ENCODE measurements at places on chromosomes 2 and 18.

- no peak for DNase-seq
Measured at GRCh38 chr2:58350484-58350883, 109.4 kb upstream of the FANCL start.

DNA sequence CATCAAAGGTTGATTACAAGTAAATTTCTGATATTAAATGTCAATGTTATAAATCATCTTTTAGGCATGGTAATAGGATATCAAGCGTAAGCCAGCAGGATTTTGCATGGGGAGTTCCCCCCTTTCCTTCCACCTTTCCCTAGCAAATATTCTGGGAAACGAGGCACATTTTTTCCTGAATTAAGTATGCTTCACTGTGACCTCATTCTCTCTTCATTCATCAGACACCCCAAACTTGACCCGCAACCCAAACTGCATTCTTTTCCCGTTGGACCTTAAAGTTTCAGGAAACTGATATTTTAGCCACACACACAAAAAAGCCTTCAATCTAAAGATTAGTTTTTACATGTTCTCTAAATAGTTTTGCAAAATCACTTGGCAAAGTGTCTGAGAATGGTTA is 214.5 kb upstream of the CTAGE1 start:
- DNase-seq, result no peak

DNA sequence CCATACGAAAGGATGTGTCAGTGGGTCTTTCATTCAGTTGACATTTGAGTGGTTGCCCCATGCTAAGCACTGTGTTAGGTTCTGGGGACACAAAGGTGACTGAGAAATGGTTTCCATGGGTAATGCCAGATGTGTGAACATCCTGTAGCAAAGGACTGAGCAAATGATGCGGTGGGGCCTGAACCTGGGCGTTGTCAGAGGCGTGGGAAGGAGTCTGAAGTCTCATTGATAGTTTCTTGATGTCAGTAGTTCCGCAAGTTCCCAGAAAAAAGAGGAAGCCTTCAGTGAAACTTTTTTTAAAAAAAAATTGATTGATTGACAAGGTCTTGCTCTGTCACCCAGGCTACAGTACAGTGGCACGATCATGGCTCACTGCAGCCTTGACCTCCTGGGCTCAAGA is 56.9 kb downstream of the LIMS1 start:
- peak; percentile 41 for DNase-seq

- DNase-seq, result no peak
Measured at GRCh38 chr2:76159042-76159648, 448.4 kb upstream of the GCFC2 start.

- no peak for DNase-seq
Measured at GRCh38 chr2:176173567-176174381, 14.7 kb upstream of the HOXD1 start.

- DNase-seq, result no peak
Measured at GRCh38 chr2:10281891-10282290, 20.8 kb upstream of the HPCAL1 start.

GRCh38 chr2:167599219-167599618 is 648.2 kb downstream of the STK39 start:
- DNase-seq, result no peak

DNA sequence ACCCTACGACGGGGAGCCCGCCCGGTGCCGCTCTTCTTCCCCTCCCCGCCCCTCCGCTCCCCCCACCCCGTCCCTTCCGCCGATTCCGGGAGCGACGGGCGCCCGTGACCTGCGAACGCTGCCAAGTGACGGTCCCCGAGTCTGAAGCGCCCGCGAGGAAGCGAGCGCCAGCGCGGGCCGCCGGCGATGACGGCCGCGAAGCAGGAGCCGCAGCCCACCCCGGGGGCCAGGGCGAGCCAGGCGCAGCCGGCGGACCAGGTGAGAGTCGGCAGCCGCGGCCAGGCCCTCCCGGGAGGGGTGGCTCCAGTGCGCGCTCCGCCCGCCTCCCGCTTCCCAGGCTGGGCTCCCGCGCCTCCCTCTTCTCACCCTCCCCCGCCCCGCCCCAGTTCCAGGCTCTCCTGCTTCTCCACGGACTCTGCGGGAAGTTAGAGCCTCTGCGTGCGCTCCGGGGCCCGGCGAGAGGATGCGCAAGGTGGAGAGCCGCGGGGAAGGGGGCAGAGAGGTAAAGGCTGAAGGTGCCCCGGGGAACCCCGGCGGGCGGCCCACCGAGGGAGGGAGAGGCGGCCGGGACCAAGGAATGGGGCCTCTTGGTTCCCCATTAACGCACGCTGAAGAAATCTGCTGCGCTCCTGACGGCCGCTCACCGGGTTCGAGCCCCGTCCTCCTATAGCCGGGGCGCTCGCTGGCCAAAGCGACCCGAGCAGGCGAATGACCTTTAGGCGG is 719.5 kb downstream of the DPP10 start:
- no peak for DNase-seq

DNA sequence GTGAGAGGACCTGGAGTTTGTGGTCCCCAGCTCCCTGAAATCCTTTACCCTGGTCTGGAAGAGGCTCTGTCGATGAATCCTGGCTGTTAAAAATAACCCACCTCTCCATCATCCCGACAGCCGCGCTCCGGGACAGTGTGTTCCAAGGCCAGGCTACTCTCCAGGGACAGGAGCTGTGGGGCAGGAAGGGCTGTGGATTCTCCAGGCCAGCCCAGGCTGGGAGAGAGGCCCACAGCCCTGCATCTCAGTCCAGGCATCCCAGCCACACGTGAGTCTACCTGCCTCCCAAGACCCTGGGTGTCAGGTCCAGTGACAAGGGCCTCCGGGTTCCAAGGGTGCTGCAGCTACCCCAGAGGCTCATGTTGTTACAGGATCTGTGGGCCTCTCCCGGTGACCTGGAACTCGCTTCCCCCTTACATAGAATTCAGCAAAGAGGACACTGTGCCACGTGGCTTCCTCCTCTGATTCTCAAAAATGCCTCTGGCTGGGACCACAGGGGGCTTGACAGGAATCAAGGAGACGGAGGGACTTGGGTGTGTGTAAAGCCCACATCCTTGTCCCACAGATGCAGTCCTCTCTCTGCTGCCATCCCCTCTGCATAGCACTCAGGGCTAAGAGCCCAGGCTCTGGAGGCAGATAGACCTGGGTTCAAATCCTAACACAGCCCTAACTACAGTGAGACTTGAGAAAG is 17.3 kb downstream of the ADRA2B start:
- DNase-seq, result no peak

All from stimulated activated CD4-positive, alpha-beta T cell treated with anti-CD3 and anti-CD28 coated beads, Interleukin-1b, Interleukin-23, amount 100 ng/mL, for 48 hours (primary cell).